ENCODE measurements at places on chromosomes 5 and 9.

GRCh38 chr5:73344835-73345234 lies 103.7 kb downstream of the FOXD1 start:
- no peak for DNase-seq

DNA sequence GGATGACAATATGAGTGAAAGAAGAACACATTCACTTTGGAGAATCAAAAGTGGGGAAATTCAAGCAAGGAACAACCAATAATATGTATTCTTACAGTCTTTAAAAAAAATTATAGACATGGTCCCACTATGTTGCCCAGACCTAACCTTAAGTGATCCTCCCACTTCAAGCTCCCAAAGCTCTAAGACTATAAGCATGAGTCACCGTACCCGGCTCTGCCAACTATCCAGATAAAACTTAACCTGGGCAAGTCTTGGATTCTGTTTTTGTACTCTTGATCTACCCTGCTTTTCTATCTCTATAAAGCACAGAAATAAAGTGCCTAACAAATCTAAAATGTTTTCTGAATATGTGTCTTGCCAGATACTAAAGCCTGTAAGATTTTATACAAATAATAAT lies 30.9 kb downstream of the CEMIP2 start:
- no peak for DNase-seq

GRCh38 chr5:126368239-126368812 lies 54.9 kb upstream of the GRAMD2B start:
- DNase-seq, result no peak

- DNase-seq, result no peak
Observed at GRCh38 chr9:89764217-89764616, 159.4 kb downstream of the GADD45G start.

DNA sequence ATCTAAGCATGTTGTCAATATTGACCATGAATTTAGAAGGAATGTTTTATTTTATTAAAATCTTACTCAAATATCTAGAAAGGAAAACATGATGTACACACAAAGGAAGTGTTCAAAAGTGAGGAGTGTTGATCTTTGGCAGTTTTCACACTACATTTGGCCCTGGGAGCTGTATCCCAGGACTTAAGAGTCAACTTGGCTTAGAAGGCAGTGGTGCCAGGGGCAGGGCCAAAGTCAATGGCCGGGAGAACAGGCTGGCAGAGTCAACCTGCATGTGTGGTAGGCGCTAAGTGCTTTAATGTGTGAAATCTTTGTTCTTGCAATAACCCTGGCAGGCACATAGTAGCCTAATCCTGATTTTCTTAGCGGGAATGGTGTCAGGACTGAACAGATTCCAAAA lies 228.4 kb downstream of the TENT4A start:
- no peak for DNase-seq

GRCh38 chr9:3268223-3268622 lies 257.6 kb downstream of the RFX3 start:
- DNase-seq, result no peak

- no peak for DNase-seq
Observed at GRCh38 chr9:4381744-4382143, 81.9 kb upstream of the GLIS3 start.
